NB4 (cell line): ENCODE measurements at places on chromosomes 3 and 15.

DNA sequence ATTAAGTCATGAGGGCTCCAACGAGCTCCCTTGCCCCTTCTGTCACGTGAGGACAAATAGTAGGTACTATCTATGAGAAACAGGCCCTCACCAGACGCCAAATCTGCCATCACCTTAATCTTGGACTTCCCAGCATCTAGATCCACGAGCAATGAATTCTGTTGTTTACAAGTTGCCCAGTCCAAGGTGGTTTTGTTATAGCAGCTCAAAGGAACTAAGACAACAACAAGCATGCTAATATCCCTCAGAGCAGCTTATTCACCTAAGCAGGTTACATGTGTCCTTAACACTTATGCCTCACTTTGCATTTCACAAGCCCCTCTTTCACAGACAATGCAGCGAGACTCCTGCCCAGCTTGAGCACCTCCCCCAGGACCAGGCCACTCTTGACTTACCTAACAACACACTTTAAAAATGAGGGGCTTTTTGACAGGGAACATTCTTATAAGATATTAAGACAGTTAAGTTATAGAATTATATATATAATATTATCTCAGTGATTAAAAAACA lies 219.5 kb downstream of the PLCH1 start:
- DNase-seq: peak; percentile 8

DNA sequence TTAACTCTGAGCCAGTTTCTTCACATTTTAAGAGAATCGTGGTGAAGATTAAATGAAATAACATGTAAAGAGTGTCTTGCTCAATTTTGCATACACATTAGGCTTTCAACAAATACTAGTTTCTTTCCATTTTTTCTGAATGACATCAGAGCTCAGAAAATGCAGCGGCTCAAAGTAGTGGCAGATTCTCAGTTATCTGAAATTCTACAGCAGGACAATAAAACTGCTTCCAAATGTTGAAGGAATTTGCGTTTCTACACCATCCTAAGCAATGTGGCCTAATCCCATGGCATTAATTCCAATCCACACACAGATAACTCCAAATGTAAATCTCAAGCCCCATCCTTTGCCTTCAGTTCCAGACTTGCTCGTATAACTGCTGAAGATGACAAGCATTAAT lies 115.8 kb downstream of the PLCH1 start:
- no peak for DNase-seq

DNA sequence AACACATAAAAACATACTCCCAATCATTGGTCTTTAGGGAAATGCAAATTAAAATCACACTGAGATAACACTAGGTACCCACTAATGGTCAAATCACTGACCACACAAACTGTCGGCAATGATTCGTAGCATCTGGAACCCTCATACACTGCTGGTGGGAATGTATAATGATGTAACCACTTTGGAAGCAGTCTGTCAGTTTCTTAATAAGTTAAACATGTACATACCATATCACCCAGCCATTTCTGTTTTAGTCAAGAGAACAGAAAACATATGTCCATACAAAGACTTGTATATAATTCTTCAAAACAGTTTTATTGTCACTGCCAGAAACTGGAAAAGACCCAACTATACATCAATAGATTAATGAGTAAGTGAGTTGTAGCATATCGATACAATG lies 63.3 kb upstream of the LRRC3B start:
- no peak for DNase-seq

GRCh38 chr15:39345176-39345575 lies 235.7 kb upstream of the THBS1 start:
- no peak for DNase-seq

GRCh38 chr3:165195241-165195639 lies 944 bp downstream of the SLITRK3 start:
- DNase-seq: no peak

- no peak for DNase-seq
Measured at GRCh38 chr3:82462977-82463376, 701.5 kb upstream of the GBE1 start.

DNA sequence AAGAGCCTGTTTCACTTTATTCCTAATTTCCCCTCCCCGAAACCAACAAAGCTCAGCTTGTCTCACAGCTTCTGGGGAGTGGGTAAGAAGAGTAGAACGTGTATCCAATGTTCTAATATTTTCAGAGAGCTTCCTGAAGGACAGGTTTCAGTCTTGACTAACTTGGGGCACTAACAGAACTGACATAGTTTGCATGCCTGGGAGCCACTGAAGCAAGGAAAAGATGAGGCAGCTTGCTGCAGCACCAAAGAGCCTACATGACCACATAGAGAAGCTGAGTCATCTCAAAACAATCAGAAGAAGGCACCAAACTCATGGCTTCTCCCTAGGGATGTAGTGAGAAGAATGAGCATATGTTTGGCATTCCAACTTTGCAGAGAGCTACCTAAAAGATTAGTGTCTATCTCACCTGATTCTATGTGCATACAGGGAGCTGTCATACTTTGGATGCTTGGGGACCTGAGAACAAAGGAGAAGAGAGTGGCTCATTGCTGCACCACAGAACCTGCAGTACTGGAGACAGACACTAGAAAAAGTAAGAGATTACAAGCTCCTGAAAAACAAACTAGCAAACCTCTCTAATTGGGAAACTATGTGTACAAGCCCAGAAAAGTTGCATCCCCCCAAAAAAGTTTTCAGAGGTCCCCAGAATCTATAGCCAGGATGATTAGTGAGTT lies 86.9 kb downstream of the DCLK3 start:
- peak; percentile 4 for DNase-seq

DNA sequence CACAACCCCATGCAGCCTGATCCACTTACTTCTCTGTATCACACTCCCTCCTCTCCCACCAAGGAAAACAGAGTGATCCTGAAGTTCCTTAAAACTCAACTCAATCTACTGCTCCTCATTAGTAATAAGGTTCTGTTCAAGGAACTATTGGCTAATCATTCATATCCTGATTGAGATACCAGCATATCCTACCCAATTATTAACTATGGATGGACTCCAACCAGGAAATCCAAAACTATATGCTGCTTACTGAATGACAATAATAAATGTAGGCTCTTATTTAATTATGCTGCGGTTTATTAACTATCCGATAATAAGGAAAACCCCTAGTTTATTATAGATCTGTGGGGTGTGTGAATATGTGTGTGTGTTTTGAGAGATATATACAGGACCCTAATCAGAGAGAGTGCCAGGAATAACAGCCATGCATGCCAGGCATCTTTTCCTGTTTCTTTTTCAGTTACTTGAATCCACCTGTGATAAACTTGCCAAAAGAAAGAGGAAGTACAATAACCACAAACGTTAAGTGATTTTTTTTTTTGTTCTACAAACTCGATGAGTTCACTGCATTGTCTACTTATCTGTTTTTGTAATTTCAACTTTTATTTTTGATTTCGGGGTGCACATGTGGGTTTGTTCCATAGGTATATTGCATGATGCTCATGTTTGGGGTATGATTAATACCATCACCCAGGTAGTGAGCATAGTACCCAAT lies 1031.7 kb upstream of the CFAP20DC start:
- peak; percentile 11 for DNase-seq

- no peak for DNase-seq
Measured at GRCh38 chr3:128720891-128721290, 5.1 kb upstream of the RAB7A start.

- DNase-seq: no peak
Measured at GRCh38 chr15:60912984-60913697, 316.0 kb downstream of the RORA start.

DNA sequence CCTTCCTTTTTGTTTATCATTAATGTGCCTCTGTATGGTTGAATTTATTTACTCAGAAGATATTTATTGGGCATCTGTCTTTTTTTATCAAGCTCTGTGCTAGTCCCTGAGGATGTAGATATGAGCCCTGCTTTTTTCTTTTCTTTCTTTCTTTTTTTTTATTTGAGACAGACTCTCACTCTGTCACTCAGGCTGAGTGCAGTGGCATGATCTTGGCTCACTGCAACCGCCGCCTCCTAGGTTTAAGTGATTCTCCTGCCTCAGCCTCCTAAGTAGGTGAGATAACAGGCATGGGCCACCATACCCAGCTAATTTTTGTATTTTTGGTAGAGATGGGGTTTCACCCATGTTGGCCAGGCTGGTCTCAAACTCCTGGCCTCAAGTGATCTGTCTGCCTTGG lies 58.5 kb downstream of the MBNL1 start:
- no peak for DNase-seq

DNA sequence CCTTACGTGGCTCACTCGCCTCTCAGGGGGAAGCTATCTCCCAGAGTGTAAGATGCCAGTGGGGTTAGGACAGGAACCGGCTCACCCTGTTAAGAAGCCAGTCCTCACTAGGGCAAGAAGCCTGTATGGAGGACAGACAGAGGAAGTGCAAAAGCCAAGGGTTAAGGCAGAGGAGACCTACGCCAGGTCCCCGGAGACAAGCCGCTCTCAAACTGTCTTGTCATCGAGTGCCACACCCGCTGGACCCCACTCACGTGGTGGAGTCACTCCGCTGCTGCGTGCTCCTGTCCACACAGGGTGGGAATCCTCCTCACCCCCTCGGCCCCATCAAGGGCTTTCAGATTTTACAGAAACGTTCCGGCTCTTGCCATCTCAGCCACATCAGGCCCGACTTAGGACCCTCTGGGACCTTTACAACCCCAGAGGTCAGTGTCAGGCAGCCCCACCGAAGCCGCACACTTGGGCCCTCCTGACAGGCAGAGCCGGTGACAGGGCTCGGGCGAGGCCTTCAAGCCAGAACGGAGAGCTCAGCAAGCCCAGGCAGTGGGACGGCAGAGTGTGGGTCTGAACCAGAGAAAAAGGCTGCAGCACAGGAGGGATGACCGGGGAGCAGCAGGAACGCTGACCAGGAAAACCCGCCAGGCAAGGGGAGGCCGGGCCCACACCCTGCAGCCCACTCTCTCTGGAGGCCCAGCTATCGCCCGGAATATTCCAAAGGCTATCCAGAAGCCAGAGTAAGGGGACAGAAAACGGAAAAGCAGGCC lies 61.7 kb downstream of the XXYLT1 start:
- DNase-seq: peak; percentile 52
